Activated T-cell treated with anti-CD3 and anti-CD28 coated beads, Interleukin-2, amount 50 U/mL, for 24 hours (primary cell): ENCODE measurements at places on chromosomes 7 and 10.

DNA sequence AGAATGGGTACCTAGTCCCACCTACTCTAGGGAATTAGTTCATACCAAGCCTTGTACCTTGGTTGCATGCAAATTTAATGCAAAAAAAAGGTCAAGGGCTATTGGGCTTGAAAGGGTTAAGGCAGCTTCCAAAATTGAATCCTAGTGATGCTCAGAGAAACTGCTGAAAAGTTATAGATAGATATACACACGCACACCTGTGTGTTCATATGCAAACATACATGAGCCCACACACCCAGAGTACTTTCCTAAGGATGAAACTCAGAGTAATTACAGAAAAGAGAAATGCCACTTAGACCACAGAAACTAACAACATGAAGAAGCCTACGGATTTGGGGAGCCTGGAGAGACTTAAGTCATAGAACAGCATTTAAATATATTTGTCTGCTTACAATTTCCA, 1.5 kb downstream of the SLC25A13 start:
- no peak for DNase-seq

DNA sequence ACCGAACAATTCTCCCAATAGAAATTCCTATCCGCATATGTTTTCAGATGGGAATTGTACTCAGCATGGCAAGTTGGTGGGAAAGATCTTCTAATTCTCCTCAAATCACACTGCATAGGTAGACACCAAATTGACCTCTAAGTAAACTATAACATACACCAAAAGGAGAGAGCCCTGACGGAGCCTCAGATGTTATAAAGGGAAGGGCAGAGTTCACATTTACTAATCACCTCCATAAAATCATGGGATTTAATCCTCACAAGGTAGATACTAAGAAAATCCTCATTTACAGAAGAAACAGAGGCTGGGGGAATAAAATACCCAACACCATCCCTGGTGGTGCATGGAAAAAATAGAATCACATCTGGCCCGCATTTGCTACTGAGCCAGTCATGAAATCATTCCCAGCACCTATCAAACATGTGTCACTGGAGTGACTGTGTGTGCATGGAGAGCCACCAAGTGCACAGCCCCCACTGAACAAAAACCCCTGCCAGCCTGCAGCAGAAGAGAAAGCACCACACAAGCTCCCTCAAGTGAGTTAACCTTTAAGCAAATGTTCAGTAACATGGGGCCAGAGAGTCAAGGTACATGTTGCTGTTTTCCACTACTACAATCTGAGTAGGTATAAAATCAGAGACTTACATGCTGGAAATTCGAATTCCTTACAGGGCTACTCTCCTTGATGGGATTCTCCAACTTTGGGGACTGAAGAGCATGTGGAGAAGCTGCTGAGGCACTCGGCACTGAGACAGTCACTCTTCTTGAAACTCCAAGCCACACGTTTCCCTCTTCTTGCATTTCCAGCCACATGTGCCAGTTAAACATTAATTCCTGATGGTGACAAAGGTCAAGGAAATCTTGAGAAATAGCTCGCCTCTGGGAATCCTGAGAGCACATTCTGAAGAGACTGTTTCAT, at the start of gene DDC:
Gene DDC (minus strand): TSS at position 766 of the 919 bp plus-strand sequence. CDS start 21,320 bp downstream, outside the sequence.
- no peak for DNase-seq

DNA sequence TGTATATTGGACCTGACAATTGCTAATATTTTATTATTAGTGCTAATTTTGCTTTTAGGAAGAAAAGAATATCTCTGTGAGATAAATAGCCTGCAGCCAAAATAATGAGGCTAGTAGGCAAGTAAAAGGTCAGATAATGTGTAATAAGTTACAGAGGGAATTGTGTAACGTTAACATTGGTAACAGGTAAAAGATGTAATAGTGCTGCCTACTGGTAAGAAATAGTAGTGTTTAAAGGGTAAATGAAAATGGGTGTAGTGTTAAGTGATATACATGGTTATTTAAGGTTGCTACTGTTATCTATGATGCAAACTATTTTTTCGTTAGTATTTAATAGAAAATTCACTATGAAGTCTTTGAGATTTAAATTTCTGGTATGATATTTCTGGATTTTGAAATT, 9.2 kb upstream of the FOXP2 start:
- DNase-seq = no peak

- no peak for DNase-seq
These were observed 151.6 kb downstream of the EMX2 start for GRCh38 chr10:117694190-117694589.

GRCh38 chr10:62081341-62082270, 180.1 kb downstream of the ARID5B start:
- no peak for DNase-seq

GRCh38 chr7:12178317-12178716, 32.8 kb upstream of the TMEM106B start:
- no peak for DNase-seq

DNA sequence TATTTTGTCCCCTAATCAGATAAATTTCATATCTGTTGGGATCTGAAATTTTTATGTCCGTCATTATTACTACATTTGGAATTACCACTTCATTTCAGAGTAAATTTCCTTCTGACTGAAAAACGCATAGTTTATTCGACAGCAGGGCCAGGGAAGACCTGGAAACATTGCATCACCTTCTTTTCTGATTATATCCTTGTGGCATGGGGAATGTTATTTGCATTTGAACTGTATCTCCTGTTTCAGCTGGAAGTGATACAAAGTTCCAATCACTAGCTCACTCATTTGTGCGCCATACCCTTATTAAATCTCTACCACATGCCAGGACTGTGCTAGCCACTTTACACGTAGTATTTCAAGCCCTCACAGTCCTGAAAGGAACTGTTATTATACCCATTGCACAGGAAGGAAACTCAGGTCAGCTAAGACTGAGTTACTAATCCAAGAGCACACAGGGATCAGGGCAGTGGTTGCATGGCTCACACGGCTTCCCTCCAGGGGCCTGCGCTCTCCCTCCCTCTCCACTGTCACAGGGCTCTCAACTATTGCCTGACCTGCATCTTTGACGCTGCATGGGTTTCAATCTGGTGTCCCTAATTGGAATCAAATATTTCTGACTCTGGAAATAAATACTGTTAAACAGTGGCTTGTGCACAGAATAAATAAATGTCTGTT, 84.4 kb upstream of the NANOS1 start:
- no peak for DNase-seq

DNA sequence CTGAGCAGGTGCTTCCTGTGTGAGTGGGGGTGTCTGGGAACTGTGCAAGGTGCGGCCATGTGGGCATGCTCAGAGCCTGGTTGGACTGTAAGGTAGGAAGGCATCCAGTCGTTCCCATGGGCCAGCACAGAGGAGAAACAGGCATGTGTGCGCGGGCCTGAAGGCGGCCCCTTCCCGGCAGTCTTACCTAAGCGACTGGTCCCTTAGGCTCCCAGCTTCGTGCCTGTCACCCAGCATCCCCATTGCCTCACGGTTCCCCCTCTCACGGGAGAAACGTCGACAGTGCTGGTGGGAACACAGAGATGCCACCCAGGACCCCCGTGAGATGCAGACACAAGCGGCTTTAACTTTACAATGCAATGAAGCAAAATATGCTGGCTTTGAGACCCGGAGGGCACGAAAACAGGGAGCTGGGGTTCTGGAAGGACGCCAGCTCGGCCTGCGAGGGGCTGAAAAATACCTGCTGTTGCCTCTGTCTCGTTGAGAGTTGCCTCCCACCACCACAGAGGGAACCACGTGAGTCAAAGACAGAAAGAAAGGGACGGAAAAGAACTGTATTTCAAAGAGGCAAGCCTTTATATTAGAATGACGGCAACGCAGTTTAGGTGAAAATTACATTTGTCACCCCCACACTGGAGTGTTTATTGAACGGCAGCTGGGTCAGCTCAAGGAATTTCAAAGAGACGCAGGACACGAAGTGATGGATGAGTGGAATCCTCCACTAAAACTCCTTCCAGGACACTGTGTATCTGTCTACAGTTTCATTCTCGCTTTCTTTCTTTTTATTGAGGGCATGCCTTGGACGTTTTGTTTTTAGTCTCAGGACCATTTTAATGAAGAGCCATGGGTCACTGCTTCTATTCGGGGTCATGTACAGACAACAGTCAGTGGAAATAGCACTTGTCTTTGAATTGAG, 128.4 kb downstream of the DNAJB6 start:
- DNase-seq = no peak

DNA sequence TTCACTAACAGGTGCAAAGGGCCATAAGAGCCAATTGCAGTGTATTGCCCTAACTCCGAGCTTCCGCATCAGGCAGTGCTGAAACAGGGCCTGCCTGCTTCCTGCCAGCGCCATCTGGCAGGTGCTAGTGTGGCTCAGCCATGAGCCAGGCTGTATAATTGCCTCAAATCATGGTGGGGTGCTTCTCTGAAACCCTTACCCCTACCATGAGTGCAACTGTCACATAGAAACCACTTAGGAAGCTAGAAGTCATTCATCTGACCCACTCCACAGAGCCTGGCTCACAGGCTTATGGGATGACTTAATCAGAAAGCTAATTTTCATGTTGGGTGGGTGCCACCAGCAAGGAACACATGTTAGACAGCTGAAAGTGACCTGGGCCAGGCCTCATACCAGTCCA, 133.3 kb upstream of the LAMB4 start:
- no peak for DNase-seq

DNA sequence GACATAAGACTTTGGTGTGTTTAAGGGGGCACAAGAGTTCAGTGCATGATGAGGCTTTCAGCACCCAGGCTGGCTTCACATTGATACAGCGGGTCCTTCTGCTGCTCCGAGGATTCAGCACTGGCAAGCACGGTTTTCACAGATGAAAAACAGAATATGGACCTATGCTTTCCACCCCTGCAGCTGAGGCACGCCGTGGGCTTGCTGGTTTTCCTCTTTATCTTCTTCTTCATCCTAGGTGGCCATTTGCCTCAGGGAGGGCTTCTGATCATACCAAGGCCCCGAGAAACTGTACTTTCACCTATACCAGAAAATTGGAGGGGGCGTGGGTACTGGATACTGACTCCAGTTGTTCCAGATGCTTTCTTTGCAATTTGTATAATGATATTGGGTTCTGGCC, 277.1 kb upstream of the ZNF32 start:
- no peak for DNase-seq

DNA sequence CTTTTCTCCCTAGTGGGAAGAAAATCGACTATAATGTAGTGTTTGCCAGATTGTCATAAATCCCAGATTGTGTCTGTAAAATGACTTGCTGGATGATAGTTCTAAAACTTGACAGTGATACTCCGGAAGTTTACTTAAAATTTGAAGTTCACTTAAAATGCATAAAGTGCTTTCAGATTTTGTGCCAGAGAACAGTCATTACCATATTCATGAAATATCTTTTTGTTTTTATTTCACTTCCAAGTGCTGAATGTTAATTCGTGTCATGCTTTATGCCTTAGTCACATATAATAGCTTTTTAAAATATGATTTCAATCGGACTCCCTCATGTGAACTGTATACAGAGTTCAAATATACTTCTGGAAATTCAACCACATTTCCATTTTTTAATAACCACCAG, 30.4 kb downstream of the PRPF18 start:
- DNase-seq = no peak

DNA sequence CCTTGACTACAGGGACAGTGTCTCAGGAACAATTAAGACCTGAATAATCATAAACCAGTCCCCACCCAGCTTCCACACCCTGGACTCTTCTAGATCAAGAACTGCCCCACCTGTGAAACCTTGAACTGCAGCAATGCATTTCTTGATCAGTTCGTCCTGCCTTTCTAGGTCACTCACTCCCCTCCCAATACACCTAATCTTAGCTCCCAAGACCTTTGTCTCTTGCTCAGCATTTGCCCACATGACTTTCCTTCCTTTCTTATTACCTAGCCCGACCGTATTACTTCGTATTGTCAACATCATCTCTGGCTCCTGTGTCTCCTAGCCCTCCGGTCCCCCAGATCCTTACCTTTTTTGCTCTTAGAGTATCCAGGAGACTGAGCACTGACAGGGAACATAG, 5.5 kb upstream of the NAMPT start:
- DNase-seq = no peak

DNA sequence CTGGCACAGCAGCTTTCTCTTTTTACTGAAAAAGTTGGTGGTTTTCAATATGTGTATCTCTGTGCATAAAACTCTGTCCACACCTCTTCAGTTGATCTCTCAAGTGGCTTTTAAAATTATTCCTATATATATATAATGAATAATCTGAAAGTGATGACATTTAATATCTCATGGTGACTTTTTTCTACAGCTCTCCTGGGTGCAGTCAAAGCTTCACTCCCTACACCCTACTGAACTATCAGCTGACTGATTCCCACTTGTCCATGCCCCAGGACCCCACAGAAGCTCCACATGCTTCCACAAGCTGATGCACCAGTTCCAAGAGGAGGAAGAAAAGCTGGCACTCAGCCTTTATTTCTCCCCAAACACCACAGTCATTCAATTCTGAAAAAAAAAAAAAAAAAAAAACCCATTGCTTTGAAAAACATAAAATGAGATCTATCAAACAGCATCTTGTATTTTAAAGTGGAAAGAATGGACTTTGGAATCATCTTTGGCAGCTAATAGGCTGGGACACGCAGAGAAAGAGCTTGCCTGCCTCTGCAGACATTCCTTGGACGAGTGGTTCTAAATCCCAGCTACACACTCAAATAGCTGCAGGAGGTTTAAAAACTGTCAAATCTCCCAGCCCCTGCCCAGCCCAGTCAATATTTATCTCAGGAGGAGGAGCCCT, 75.3 kb upstream of the GDF10 start:
- DNase-seq = no peak

- no peak for DNase-seq
These were observed 36.3 kb downstream of the ARHGAP22 start for GRCh38 chr10:48568546-48568945.

DNA sequence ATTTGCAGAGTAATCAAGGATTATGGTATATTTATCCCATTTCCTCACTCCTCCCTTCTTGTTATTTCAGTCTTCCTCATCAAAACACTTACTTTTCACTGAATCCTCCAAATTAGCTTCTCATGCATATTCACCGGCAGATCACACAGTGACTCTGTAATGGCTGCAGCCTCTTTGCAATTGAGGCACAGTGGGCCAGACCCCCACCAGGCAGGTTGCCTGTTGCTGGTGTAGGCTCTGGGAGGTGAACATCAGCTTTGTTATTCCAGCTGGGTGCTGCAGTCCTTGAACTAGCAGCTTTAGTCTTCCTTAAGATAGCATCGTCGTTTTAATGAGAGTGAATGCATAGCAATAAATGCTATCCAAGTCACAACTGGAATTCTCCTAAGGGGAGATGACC, 449.3 kb downstream of the CNTNAP2 start:
- no peak for DNase-seq

DNA sequence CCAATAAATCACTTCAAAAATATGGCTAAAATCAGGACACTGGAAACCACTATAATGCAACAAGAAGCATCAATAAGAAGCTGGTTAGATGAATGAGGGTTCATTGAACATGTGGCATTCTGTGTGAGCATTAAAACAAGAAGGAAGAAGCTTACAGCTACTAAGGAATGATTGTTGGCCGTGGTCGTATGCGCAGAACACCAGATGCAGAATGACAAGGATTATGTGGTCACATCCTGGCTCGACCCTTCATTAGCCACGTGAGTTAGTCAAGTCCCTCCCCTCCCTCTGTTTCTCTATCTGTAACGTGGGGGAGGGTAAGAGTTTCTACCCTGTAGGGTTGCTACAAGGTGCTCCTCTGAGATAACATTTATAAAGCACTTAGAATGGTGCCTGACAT, 174.3 kb downstream of the ADAM12 start:
- no peak for DNase-seq
